ENCODE measurements at places on chromosomes 5 and 9.

DNA sequence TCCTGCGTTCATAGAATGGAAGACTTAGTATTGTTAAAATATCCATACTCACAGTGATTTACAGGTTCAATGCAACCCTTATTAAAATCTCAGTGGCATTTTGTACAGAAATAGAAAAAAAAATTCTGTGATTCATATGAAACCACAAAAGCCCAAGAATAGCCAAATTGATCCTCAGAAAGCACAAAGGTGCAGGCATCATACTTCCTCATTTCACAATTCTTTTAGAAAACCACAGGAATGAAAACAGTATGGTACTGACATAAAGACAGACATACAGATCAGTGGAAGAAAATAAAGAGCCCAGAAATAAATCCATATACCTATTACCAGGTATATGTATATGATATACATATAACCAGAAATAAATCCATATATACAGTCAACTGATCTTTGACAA lies 86.8 kb upstream of the MEGF10 start:
- DNase-seq: no peak

GRCh38 chr9:131887680-131888079 lies 147.8 kb upstream of the RAPGEF1 start:
- DNase-seq: no peak

- no peak for DNase-seq
These were observed 71.1 kb upstream of the HSPB3 start for GRCh38 chr5:54384356-54384933.

DNA sequence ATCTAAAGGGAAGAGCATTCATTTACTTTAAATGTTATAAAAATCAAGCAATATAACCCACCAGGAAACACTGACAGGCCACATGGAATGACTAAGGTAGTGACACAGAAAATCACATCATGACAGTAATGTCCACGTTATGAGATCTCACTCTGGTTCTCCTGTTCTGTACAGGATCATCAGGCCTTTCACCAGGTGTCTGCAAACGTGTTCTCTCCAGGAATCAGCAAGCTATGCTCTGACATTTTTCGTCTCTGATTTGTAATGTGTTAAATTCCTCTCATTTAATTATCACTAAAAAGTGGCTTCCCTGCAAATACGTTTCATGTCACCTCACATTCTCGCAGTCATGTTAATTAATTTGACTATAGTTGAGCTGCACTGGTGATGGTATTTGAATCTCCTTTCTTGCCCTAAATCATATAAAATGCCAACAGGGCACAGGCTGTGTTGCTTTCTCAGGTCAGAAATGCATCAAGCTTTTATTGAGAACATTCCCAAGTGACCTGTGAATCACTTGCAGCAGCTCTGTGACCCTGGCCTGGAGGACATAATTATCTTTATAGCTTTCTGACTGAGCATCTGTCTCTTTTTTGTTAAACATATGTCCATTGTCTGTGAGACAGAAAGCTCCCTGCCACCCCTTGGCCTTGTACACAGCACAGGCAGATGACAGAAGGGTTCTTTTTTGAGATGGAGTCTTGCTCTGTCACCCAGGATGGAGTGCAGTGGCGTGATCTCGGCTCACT lies 196.2 kb downstream of the DIRAS2 start:
- DNase-seq: no peak

DNA sequence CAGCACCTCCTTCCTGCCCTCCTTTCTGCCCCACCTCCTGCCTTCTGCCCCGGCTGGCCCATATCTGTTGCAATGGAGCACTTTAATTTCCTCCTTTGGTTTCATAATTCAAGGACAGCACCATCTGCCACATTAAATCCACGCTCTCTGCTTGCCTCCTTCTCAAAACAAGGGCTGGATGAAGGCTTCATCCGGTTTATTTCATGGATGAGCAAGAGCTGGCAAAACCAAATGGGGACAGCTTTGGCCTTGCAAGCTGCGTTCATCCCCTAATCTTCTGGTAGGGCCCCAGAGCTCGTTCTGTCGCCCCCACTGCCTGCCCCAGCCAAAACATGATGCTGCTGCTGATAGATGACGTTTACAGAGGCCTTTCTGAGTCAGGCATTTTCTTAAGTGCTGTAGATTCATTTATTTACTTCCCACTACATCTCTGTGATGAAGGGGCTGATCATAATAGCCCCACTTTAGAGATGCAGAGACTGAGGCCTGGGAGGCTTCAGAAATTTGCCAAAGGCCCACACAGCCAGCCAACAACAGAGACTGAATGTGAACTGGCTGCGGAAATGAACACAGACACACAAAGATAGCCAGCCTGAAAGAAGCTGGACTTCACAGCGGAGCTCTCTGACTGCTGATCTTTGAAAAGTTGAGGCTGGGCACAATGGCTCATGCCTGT lies 115.6 kb upstream of the CPEB4 start:
- DNase-seq: no peak

- DNase-seq: no peak
These were observed 78.1 kb downstream of the DENND1A start for GRCh38 chr9:123851851-123852250.

DNA sequence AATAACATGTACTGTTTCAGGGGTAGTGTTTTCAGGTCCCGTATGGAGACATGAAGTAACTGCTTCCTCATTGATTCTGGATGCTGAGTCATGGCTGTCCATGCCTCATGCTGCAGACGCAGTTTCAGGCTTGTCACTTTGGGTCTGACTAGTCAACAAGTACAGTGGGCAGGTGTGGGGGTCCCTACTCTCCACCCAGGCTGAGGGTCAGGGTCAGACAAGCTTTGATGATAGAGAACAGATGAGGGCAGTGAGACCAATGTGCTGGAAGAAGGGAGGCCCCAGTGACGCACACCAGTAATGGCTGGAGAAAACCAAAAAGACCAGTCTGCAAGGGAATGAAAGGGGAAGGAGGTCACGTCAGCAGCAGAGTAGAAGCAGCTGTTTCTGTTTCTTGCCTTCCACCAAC lies 80.0 kb upstream of the NFIL3 start:
- no peak for DNase-seq

- DNase-seq: no peak
These were observed 5.3 kb upstream of the TBC1D9B start for GRCh38 chr5:179912951-179913350.

DNA sequence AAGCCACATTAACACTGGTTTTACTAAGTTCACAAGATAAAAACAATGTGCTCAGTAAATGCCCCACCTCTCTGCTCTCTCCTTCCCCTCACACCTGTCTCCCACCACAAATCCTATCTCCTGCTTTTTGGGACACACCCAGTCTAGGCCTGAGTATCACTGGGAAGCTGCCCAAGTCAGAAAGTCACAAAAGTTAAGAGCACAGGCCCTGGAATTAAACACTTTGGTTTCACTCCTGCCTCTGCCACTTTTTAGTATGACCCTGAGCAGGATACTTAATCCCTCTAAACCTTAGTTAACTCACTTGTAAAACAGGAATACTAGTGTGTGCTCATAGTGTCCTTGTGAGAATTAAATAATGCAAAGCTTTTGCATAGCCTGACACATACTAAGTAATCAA lies 11.3 kb downstream of the C5 start:
- no peak for DNase-seq

DNA sequence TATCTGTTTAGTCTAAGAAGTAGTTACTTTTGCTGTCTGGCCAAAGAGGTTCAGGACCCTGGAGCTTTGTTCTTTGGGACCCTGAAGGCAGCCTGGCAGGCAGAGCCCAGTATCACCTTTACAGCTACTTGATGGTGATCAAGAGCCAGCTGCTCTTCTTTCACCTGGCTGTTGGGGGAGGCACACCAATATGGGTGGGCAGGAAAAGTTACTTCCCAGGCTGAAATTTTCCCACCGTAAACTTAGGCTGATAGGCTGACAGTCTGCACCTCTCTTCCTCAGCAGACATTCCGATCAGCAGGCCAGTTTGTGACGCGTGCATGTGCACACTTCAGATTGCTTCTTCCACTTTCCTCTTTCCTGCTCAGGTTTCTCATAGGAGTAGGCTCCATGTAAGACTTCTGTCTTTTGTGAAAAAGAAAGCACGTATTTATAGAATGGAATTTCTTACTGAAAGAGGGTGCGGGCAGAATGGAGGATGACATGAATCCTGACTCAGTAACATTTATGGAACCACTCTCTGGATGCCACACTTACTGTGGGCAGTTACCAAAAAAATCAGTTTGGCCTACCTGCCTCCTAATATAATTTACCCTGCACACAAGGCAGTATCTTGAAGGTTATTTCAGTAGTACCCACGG lies 223.9 kb upstream of the DMRT1 start:
- DNase-seq: no peak

DNA sequence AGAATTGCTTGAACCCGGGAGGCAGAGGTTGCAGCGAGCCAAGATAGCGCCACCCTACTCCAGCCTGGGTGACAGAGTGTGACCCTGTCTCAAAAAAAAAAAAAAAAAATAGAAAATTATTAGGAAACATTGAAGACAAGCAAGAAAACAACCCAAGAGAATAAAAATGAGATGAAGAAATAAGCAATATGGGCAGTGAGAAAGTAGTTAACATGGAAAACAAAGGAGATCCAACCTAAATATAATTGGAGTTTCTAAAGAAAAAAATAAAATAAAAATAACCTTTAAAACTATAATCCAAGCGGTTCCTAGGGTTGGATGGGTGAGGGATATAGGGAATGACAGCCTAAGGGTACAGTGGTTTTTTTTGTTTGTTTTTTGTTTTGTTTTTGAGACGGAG lies 71.9 kb downstream of the FBXW11 start:
- DNase-seq: no peak

GRCh38 chr5:131389096-131389868 lies 125.4 kb downstream of the CDC42SE2 start:
- DNase-seq: no peak

DNA sequence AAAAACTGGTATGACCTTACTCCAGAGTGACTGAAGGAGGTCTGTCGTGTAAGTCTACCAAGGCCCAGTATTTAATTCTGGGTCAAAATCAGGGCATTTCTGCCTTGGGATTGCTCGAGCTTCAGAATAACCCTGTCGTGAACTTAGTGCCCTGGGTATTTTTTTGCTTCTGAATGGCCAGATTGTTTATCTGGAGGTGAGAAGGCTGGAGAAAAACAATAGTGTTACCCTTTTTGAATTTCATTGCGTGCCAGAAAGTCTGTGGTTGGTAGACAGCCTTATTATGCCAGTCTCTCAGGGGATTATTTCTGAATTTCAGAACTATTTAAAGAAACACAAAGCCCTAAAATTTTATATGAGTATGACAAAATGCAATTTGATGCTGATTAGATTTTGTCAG lies 323.4 kb downstream of the CSNK1G3 start:
- DNase-seq: no peak

GRCh38 chr9:69673311-69673640 lies 1.1 kb upstream of the APBA1 start:
- DNase-seq: no peak

- no peak for DNase-seq
These were observed 101.0 kb downstream of the CD180 start for GRCh38 chr5:67095346-67096171.

GRCh38 chr5:1763960-1764605 lies 35.6 kb downstream of the MRPL36 start:
- no peak for DNase-seq

- no peak for DNase-seq
These were observed at the start of gene PCDHGC5 for GRCh38 chr5:141488591-141489561. TSS of gene PCDHGC5 (plus strand) at chr5:141489081. CDS start at chr5:141489241, 160 bp downstream.

DNA sequence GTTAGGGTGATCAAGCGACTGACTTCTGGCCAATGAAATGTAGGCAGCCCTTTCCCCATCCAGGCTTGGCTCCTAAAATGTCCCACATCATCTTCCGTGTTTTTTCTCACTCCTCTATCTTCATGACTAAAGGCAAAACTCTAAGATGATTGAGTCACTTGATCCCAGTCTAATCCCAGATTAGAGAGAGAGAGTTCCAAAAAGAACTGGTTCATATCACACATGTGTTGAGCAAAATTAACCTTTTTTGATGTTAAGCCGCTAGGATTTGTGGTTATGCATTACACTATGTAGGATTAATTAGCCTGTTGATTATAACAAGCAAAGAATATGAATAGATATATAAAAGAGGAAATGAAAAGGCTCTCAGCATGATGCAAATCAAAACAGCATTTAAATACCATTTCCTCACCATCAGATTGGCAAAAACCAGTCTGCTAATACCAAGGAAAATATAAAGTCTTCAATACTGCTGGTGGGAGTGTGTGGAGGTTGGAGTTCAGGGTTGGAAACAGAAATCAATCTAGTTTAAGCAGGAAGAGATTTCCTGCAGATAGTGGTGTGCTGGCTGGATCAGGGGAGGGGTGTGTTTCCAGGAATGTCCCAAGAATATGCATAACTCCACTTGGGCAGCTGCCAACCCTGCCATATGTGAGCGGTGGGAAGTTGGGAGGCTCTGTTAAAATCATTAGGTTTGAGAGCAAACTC lies 187.6 kb upstream of the S1PR3 start:
- no peak for DNase-seq

GRCh38 chr5:1322955-1323802 lies 21.7 kb downstream of the CLPTM1L start:
- no peak for DNase-seq

- DNase-seq: no peak
These were observed 120.9 kb downstream of the CDC42SE2 start for GRCh38 chr5:131384616-131385214.

- DNase-seq: no peak
These were observed 10.1 kb downstream of the TTC1 start for GRCh38 chr5:160018945-160019625.

DNA sequence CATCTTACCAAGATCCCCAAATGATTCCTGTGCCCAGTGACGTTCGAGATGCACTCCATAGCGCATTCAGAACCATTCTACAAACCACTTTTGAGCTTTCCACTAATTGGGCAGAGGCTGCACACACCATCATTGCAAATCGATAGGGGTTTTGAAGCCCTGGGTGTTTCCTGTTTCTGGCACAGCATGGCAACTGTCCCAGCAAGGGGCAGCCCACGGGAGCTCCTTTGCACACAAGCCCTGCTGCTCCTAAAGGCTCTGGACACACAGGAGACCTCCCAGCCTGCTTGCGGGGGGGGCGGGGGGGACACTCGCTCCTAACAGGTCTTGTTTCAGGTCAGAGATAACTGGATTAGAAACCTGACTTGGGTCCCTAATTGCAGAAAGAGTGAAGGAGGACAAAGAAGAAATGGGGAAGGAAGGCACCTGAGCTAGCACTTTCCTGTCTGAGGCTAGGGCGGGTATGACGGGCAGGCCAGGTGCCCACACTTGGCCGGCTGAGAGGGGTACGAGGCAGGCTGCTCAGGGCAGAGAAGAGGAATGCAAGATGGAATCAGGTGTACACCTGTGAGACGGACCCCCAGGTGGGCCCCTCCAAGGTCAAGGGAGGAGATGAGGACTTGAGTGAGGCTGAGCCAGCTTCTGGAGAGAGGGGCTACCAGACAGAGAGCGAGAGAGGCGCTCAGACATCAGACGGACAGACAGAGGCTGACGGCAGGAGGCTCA lies 820 bp downstream of the FBP1 start:
- DNase-seq: no peak

All from activated CD8-positive, alpha-beta memory T cell treated with anti-CD3 and anti-CD28 coated beads for 1 hour (primary cell).